ENCODE measurements at places on chromosomes 1 and 21.
A peak's percentile ranks its signal among the peaks of the same experiment; 100 is the strongest.

DNA sequence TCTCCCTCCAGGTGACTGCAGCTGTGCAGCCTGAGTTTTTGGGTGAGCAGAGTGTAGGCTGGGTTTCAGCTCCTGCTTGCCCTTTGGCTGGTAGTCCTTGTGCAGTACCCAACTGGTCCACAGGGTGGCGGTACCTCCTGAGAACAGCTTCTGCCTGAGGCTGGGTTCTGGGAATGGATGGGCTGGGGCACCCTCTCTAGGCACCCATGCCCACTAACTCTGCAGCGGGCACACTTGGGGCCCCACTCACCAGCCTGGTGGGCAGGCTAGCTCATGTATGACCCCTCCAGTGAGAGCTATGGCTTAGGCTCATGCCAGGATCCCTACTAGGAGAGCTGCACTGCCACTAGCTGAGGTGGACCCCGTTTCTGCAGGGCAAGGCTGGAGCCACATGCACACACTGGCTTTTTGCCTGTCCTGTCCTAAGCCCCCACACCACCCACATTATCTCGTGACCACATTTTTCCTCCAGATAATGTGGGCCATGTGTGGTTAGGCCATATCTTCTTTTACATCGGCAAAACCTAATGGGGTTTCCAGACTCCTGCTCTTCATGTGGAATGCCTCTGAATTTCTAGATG, 15.5 kb upstream of the GSTM4 start:
- peak; percentile 93 for DNase-seq

- DNase-seq, result no peak
These were observed 300.4 kb downstream of the PLA2G4A start for GRCh38 chr1:187129132-187129531.

DNA sequence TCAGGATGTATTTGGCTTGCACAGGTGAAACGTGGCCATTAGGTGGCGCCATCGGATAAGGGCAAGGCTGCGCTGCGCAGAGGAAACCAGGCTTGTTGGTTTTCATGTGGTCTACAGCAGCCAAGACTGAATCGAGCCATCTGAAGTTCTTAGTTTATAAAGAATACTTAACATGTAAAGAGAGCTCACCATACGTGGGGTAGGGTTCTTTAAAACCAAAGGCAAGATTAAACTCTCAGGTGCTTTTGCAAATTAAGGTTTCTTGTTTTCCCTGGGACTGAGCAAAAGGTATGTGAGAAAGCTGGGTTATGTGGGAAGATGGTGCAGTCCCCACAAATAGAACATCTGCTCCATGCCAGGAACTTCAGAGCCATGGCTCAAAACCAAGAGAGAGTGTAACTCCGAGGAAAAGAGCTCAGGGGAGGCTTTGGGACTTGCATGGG, 9.3 kb downstream of the MASP2 start:
- peak; percentile 93 for DNase-seq

- DNase-seq, result no peak
These were observed 29.0 kb downstream of the NEK7 start for GRCh38 chr1:198185759-198186158.

GRCh38 chr1:218778257-218779126, 395.2 kb upstream of the LYPLAL1 start:
- no peak for DNase-seq

GRCh38 chr1:3743421-3743820, 8.8 kb upstream of the CCDC27 start:
- no peak for DNase-seq

- DNase-seq, result peak; percentile 45
These were observed 46.5 kb downstream of the RAP1GAP start for GRCh38 chr1:21622466-21623315.

GRCh38 chr1:115188680-115189395, 99.5 kb upstream of the TSPAN2 start:
- DNase-seq, result no peak

DNA sequence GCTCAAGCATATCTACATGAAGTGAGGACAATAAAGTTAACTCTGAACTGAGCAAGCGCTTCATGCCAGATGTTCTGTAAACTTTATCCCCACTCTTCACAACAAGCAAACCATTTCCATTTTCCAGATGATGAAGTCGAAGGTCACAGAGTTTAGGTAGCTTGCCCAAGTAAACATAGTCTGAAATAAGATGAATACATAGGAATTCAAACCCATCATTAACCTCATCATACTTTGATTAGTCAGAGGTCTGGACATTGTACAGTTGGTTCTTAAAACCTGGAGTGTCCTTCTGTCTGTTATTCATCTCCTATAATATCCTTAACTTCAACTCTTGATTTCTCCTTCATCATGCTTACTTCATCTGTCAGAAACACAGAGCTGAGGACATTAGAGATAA, 180.3 kb upstream of the C8B start:
- DNase-seq, result no peak

DNA sequence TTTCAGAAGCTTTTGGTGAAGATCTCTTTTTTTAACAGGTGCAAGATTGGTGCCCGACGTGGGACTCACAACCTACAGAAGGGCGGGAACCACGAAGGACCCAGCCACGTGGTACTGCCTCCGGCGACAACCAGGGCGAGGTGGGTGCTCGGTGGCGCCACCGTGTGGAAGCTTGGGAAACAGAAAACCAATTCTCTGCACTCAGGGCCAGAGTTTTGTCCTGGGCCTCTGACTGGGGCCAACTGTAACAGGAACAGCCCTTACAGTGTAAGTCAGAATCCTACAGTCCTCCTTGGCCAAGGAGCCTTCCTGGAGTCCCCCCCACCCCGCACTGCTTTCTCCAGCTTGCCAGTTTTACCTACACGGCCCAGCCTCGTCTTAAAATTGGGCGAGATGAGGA, 11.6 kb upstream of the S100A7A start:
- DNase-seq, result peak; percentile 61

DNA sequence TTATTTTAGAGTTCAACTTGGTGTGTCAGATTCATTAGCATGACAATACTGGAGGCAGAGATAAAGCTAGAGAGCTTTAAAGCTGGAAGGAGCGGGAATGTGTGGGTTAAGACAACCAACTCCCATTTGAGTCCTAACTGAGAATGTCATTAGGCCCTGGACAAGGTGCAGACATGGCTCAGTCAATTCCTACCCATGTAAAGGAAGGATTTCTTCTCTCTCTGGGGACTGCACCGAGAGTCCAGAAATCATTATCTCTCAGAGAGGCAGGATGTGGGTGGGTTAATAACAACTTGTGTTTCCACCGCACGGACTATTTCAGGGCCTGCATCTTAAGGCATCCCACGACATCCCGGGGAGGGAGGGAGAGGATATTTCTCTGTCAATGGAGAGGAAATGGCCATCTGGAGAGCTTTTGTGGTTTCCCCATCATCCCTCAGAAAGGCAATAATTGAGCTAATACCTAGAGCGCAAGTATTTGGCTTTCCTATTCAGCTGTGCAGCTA, 46.7 kb upstream of the SARS1 start:
- no peak for DNase-seq

DNA sequence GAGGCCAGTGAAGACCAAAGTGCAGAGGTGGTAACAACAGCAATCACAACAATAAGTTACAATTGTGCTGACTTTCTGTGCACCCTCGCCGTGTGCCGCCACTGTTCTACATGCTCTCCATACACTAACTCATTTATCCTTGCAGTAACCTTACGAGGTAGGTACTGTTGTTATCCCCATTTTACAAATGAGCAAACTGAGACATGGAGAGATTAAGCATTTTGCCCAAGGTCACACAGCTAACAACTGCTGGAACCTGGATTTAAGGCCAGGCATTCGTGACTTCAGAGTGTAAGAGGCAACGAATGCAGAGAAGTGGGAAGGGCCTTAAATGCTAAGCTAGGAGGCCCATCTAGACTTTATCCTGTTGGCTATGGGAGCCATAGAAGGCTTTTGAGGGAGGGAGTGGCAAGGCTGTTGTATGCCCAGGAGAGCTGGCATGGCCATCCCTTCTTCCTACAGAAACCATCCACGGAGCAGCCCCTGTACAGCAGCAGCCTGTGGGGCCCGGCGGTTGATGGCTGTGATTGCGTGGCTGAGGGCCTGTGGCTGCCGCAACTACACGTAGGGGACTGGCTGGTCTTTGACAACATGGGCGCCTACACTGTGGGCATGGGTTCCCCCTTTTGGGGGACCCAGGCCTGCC, 36.6 kb downstream of the AZIN2 start:
- DNase-seq, result no peak

DNA sequence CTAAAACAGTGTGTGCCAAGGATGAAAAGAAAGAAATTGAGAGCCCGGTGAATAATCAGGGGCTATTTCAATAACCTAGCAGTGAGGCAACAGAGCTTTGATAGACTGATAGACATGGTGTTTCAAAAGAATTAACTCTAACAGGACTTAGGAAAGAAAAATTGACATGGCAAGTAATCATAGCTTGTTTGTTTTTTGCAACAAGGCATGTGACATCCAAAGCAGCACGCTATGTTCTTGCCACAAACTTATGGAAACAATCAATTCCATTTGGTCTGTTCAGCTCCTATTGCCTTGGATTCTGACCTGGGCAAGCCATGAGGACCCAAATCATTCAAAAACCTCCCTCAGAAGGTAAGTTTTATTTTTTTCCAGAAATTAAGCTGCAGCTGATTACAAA, 608.5 kb downstream of the SMYD3 start:
- no peak for DNase-seq

GRCh38 chr1:59601041-59601441, 213.7 kb upstream of the HOOK1 start:
- no peak for DNase-seq

- no peak for DNase-seq
These were observed 423.7 kb downstream of the SMYD3 start for GRCh38 chr1:246083416-246083815.

GRCh38 chr1:34781071-34781843, at the start of gene GJB3:
Gene GJB3, plus strand, starts transcription at chr1:34781214. Its CDS starts 3,549 bp downstream, at chr1:34784763.
- DNase-seq, result no peak

DNA sequence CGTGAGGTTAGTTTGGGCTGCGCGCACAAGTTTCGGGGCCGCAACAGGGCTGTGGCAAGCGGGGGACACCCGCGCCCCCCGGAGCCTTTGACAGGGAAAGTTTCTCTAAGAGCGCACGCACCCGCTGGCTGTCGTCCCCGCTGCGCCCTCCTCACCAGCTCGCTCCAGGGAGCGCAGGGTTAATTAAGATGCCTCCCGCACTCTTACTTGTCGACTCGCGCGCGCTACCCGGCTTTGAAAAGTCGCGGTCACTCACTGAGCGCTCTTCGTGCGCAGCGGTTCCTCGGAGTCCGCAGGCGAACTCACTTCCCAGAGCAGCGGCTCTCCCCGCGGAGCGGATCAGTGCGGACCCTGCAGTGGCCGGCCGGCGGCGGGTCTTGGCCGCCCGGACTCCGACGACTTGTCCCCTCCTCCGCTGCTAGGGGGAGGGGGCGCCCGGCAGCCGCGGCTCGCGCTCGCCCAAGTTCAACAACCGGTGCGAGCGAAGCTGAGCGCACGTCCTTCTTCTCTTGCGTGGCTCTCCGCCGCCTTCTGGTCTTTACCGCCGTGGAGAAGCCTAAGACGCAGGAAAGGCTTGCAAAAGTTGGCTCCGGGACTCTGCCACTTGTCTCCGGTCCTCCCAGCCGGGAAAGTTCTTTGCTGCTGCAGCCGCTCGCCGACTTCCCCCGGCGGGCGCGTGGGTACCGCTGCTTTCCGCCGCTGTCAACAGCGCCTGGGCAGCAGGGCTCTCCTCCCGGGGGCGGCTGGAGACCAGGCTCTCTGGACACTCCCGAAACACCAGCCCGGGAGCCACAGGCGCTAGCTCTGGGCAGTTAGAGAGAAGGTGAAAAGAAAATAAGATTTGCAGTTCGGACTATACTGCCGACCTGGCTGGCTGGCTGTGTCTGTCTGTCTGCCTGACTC, 506 bp downstream of the JUN start:
- DNase-seq, result peak; percentile 70

GRCh38 chr1:70977041-70977440, 70.6 kb downstream of the PTGER3 start:
- DNase-seq, result no peak

GRCh38 chr1:232038706-232039677, 412.4 kb downstream of the DISC1 start:
- no peak for DNase-seq

DNA sequence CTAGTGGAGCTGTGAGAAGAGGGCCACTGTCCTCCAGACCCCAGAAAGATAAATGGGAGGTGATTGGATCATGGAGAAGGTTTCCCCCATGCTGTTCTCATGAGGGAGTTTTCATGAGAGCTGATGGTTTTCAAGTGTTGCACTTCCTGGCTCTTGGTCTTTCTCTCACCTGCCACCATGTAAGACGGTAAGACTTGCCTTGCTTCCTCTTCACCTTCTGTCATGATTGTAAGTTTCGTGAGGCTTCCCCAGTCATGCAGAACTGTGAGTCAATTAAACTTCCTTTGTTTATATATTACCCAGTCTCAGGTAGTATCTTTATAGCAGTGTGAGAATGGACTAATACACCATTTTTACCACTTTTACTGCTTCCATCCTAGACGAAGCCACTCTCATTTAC, 27.6 kb downstream of the GPR88 start:
- no peak for DNase-seq

- no peak for DNase-seq
These were observed 2.7 kb downstream of the FOXE3 start for GRCh38 chr1:47418681-47419325.

GRCh38 chr1:43274804-43275180, 5.0 kb downstream of the TMEM125 start:
- DNase-seq, result no peak

DNA sequence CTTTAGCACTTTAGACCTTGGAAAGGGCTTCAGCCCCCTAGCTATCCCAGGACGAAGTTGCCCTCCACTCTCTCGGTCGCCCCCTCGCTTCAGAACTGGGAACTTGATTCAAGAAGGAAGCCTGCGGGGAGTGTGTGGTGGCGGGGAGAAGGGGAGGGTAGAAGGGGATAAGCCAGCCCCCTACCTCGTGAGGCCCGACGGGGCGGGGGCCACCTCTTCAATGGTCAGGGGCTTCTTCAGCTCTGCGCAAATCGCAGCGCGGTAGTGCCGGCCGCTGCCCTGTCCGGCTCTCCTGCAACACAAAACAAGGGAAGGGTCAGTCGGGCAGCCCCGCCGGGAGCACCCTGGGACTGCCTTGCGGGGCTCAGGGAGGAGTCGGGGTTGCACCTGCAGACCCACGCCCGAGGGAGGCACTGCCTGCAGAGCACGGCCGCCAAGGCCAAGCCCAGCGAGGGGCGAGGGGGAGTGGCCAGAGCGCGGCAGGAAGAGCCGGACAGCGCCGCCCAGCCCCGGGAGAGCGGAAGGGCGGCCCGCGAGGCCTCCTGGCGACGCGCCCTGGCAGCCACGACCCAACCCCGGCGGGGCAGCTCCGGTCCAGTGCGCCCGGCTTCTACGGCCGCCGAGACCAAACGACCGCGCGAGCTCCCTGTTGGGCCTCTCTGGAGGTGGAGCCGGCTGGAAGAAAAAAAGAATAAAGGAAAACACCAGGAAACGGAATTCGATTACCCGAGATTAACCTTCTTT, 56.2 kb upstream of the RASAL2 start:
- no peak for DNase-seq

Data from activated CD8-positive, alpha-beta T cell treated with anti-CD3 and anti-CD28 coated beads, Interleukin-2, amount 10 ng/mL, durations not matched to agents 7 days and 5 days (primary cell).